Stomach (tissue), 19 donors: ENCODE measurements at places on chromosomes 7 and 10. TPM values are rescaled to one million over a fixed set of nuclear protein-coding genes. Genes with fewer than 3 reads are reported as not detected.

TRPV5 gene
- not detected for total RNA-seq

LBX1 gene
- total RNA-seq: not detected

WNT8B gene
- total RNA-seq: not detected

VAX1 gene
- total RNA-seq: not detected

COL13A1 gene
- total RNA-seq: 8.8 TPM

FXYD4 gene
- total RNA-seq: not detected

DNA sequence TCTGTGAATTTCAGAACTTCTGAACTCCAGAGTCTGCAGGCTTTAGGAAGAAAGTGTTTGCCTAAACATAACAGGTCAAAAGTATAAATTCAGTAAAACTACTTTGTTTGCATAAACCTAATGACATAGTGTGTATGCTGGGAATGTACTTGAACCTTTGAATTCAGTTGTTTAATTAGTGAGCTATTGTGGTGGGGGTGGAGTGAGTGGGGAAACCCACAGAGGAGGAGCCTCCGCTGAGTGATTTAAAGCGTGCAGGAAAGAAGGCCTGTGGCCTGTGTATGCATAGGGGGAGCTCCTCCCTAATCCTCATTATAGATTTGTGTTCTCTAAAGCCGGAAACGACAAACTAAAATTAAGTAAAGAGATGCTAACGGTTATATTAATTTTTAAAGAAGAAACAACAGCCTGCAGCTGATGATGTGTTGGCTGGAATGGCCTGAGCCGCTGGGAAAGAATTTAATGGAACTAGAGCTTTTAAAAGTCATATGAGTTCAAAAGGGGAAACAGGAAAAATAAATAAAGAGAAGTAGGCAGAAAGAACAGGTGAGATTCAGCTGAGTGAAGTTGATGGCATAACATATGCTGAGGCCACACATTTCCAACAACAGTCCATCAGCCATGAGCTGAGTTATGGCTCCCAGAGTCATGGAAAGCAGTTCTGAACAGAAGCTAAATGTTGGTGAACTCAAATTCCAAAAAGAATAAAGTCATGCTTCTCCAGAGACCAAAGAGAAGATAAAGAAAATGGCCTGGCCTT is 595.0 kb downstream of the GRM8 start:
- DNase-seq: no peak

DNA sequence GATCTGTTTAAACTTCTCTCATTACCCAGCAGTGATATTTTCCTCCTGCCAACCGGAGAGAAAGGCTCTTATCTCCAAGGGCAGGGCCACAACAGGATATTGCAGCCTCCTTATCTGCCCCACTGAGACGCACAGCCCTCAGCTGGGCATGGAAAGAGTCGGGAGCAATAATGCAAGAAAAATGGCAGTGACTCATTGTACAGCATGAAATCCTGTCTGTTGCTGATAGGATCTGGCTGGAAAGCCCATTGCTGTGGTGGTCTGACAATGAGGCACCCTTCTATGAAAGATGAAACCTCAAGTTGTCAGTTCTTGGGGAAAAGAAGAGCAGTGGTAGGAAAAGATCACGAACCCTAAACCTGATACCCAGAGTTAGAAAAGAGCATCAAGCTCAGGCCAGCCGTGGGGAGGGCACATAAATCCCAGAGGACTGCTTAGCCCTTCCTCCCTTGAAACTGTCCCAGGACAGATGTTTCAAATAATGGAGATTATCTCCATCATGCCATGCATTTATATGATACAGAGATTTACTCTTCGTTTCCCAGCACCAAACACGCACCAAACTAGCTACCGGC is 47.0 kb upstream of the FIGNL1 start:
- no peak for DNase-seq

GRCh38 chr10:124717911-124718741 is 26.1 kb downstream of the FAM53B start:
- DNase-seq: no peak

DNA sequence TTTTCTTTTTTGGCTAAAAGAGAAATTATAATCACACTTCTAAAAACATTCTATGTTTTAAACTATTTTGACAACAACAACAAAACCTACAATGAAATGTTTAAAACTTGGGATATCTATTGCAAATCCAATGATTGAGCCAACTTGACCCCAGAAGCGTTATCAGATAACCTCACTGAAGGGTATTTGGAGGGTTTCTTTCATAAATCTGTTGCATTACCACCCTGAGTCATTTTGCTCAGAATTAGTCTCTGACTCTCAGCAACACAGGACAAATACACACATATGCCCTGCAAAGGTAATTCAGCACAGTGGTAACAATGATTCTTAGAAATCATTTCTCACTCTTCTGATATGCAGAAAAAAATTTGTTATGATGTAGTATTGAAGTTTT is 2.3 kb upstream of the COL1A2 start:
- DNase-seq: no peak

DNA sequence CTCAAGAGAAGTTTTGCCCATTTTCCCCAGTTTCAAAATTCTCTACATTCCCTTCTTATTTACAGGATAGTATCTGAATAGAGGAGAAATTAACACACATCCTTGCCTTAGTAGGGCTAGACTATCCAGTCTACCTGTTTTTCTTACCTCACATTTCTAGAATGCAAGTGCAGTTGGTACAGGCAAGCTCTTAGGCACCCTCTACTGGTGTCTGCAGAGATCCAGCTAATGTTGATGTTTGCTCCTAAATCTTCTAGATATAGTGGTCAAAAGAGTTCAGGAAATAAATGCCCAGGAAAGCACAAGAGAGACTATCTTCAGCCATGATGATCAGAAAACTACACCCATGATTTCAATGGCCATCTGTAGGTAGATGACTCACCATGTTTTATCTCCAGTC is 205.3 kb downstream of the HTR7 start:
- DNase-seq: no peak

- DNase-seq: no peak
Observed at GRCh38 chr7:45975367-45975766, 54.3 kb upstream of the IGFBP3 start.

- no peak for DNase-seq
Observed at GRCh38 chr10:130193493-130194193, 57.5 kb downstream of the GLRX3 start.

DNA sequence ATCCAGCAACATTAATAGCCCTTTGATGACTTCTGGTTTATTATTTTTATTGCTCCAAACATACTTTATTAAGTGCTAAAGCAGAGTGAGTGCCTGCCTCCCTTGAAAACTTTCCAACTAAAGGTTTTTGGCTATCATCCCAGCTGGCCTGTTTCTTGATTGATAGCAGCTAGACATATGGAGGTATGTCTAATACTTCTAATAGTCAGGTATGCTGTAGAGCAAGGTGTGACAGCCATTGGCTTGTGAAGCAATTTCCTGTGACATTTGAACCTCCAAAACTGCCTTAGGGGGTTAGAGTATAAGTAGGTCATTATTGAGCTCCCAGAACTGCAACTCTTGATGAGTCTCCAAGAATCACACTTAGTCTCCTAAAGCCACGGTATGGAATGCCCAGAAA is 55.8 kb downstream of the LOXL4 start:
- no peak for DNase-seq

DNA sequence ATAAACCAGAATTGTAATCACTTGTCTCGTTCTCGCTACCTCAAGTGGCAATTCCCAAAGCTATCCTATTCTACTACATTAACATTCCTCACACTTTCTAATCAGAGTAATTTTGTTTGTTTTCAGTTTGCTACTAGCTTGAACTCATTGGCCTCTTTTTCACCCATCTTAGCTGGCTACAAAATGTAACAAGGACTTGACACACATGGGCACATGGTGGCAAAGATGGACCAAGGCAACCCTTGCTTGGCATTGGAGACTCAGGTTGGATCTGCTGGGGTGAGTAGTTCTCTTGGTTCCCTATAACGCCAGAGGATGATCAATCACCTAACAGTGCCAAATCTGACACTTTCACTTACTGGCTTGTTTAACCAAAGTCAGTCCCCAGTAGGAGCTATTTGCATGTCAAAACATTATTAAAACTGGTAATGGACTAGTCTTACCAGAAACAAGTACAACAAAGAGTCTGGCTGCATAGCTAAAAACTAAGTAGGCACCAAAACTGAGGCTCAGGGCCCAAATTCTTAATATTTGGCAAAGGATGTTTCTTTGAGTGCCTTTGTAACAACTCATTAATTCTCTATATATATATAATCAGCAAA is 1.9 kb downstream of the USP6NL start:
- DNase-seq: no peak

GRCh38 chr10:112307358-112308124 is 24.3 kb downstream of the TECTB start:
- peak; percentile 68 for DNase-seq

DNA sequence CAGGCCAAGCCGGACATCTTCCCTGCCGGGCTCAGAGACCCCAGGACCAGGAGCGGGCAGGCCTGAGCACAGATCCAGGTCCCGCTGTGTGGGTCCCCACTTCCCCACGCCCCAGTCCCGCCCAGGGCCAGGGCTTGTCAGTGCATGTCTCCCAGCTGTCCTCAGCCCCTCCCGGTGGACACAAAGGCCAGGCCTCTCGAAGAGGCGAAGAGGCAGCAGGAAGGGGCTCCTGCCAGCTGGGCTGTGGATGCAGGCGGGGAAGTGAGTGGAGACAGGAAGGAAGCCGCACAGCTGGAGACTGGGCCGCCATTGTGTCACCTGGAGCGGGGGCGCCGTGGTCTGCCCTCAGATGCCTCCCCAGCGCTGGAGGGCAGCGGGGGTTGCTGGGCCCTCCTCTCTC is 4.8 kb downstream of the GRIFIN start:
- no peak for DNase-seq

DNA sequence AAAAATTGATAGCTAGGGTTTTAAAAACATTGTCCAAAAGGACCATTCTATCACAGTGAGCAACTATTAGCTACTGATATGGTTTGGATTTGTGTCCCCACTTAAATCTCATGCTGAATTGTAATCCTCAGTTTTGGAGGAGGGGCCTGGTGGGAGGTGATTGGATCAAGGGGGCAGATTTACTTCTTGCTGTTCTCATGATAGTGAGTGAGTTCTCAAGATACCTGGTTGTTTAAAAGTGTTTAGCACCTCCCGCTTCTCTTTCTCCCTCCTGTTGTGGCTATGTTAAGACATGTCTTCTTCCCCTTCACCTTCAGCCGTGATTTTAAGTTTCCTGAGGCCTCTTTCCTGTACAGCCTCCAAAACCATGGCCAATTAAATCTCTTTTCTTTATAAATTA is 500.4 kb upstream of the POT1 start:
- DNase-seq: no peak

- DNase-seq: no peak
Observed at GRCh38 chr10:38979535-38979934, 885.4 kb downstream of the ZNF37A start.

DNA sequence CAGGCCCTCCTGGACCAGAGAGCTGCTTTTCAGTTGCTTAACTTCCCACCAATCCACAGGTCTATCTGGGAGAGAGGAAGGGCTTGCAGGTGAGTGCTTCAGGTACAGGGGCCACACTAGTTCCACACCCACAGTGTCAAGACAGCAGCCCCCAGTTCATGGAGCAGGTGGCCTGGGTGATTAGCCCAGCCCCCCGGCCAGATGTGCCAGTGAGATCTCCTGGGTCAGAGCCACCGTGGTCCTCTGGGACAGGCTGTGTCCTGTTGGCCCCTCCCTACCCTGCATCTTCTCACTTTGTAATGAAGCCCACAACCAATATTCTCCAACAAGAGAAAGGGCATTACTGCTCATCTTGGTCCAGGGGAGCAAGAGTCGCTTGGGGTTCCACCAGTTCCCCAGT is 30.6 kb downstream of the DRGX start:
- no peak for DNase-seq

DNA sequence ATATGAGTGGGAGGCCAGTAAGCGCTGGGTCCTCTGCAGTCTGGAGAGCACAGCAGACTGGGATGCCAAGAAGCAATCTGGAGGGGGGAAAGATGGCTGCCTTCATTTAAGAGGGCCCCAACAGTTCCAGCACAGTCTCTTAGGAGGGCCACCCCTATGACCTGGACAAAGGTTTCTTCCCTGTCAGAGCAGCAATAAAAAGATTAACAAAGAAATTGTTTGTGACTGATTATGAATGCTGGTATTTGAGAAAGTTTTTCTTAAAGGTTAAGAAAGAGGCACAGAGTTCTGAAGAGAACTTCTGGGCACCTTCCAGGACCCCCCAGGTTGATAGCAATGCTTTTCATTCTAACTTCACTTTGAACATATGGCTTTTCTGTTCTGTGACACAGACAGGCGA is 52.3 kb downstream of the CYP26A1 start:
- no peak for DNase-seq

DNA sequence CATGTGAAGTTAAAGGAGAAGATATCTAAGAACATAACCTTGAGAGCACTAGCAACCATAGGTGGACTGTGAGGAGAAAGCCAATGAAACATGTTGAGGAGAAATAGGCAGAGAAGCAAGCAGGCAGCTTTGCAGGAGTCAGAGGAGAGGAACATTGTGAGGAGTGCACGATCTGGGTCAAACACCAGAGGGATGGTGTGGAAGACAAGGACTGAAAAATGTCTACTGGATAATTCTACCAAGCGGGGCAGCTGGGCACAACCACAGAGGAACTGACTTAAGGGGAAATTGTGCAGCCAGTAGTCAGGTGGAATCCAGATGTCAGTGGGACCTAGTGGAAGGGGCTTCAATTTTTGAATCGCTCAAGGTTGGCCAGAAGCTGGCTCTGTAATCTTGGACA is 111.9 kb upstream of the LANCL2 start:
- DNase-seq: no peak

GRCh38 chr10:92999191-92999590 is 61.4 kb upstream of the CYP26C1 start:
- DNase-seq: no peak

DNA sequence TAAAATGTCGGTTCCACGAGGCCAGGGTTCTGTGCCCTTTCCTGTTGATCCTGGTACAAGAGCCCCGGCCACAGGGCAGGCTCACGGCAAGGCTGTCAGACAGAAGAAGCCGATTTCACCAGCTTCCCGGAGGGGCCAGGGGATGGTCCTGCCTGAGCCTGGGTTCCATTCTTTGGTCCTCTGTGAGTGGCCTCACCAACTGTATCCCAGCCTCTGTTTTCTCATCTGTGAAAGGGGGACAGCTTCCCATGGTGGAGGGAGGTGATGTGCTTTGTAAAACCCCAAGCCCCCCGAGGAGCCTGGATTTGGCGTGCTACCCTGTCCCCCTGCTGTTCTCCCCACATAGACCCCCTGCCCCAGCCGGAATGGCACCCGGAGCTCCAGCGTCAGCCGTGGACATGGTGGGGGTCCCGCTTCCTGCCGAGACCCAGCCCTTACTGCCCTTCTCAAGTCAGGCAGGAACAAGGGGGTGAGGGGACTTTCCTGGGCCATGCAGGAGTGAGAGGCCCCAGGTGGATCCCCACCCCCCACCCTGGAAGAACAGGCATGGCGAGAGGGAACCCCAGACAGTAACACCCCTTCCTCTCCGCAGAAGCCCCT is 28.3 kb upstream of the ELFN1 start:
- DNase-seq: no peak
